ENCODE measurements at places on chromosomes 4 and X. TPM values are rescaled to one million over a fixed set of nuclear protein-coding genes. Genes with fewer than 3 reads are reported as not detected.

GRCh38 chr4:139593091-139593564, 37.1 kb upstream of the SETD7 start:
- peak; percentile 58 for DNase-seq
- no peaks in the 10 kb centered on the region for H3K27me3 ChIP-seq
- no peaks in the 10 kb centered on the region for H3K36me3 ChIP-seq
- no peaks in the 10 kb centered on the region for H3K4me1 ChIP-seq
- no peak overlapping the region for H3K27ac ChIP-seq

CLDN34 gene
- not detected for total RNA-seq

GRCh38 chr4:137702512-137702911, 170.2 kb upstream of the PCDH18 start:
- no peak overlapping the region for H3K27ac ChIP-seq
- H3K4me3 ChIP-seq = no peak overlapping the region
- peaks cover 14% of the 10 kb centered on the region for H3K4me1 ChIP-seq
- no peaks in the 10 kb centered on the region for H3K36me3 ChIP-seq

PAGE2B gene
- not detected for total RNA-seq

TMEM47 gene
- total RNA-seq = 43.7 TPM

HPSE gene
- 0.06 TPM for total RNA-seq

All from cardiac muscle cell (in vitro differentiated cells and primary cell).